ENCODE measurements at places on chromosomes 2 and 18.

DNA sequence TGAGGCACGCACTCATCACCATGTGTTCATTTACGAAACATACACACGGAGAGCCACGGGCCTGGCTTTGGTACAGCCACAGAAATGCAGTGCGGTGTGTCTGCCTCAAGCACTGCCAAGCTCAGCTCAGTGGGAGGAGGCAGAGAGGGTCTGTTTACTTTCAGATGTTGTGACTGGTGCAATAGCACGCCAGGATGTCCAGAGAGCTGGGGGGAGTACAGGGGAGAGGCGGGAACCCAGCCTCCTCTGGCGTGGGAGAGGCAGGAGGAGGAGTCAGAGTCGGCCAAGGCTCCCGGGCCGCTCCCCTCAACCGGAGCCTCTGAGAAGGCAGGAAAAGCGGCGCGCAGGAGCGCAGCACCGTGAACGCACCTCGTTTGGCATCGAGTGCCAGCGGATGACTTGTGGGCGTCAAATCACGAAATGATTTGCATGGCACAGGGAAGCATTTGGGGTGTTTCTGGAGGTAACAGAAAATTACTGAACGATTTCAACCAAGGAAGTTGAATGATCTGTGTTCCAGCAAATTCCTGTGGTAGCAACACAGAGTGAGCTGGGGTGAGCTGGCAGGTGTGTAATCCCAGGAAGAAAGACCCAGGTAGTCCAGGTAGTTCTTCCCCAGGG is 143.0 kb downstream of the ZNF516 start:
- no peak for DNase-seq

DNA sequence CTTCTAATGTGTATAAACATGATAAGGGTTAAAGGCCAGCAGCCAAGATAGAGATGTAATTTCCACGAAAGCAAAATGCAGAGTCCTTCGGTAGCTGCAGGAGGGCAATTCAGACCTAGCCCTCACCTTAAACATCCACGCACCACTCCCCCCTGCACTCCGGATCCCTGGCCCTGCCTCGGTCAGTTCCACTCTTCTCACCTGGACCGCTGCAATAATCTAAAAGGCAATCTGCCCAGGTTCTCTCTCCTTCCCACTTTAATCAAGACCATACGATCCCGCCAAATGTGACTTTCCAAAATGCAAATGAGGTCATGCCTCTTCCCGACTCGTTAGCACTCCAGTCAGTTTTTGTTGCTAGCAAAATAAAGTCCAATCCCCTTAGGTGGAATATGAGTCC is 485.2 kb downstream of the EIPR1 start:
- no peak for DNase-seq

GRCh38 chr2:147424766-147425165 is 420.1 kb upstream of the ACVR2A start:
- DNase-seq, result no peak

GRCh38 chr2:37689751-37690150 is 18.3 kb upstream of the CDC42EP3 start:
- DNase-seq, result no peak

DNA sequence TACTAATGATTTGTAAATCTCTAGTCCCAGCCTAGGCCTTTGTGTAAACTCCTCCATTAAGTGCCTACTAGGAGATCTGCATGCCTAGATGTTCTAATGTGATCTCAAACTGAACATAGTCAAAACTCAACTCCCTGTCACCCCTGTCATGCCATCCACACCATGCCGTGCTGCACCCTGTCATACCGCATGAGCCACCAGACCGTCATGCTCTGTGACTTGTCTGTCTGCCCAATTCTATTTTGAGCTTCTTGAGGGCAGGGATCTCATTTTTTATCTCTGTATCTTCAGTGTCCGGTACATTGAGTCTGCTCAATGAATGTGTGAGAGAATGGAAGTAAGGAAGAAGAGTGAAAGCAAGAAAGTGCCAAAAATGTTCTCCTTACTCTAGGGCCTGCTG is 35.5 kb downstream of the GREB1L start:
- no peak for DNase-seq

- no peak for DNase-seq
Measured at GRCh38 chr18:3649633-3650426, 199.9 kb downstream of the TGIF1 start.
